ENCODE measurements at places on chromosomes 1 and 21. TPM values are rescaled to one million over a fixed set of nuclear protein-coding genes. Genes with fewer than 3 reads are reported as not detected.

Gene RAB42
- total RNA-seq: 4.5 TPM

Gene CD164L2
- total RNA-seq: not detected

Gene FCRL5
- total RNA-seq: not detected

Gene LYPD8
- total RNA-seq: not detected

Gene NFASC
- 10.1 TPM for total RNA-seq

Gene CDA
- total RNA-seq: not detected

Gene AVPR1B
- total RNA-seq: not detected

Gene TAS1R1
- not detected for total RNA-seq

Gene ZNF648
- total RNA-seq: not detected

Gene CELA3A
- not detected for total RNA-seq

Gene GJC2
- 2.1 TPM for total RNA-seq

Gene PRDM16
- total RNA-seq: 1.5 TPM

Gene ALPL
- 0.30 TPM for total RNA-seq

Gene PTPRU
- 33.2 TPM for total RNA-seq

Gene CAMK1G
- total RNA-seq: 13.1 TPM

All from smooth muscle cell of the umbilical artery (primary cell).